ENCODE measurements at places on chromosomes 13 and 19. TPM values are rescaled to one million over a fixed set of nuclear protein-coding genes. Genes with fewer than 3 reads are reported as not detected.

FFAR1 gene
- not detected for total RNA-seq

GRCh38 chr19:45717131-45717982, 13.3 kb downstream of the FBXO46 start:
- peak; percentile 91 for DNase-seq

TUBA3C gene
- 65.6 TPM for total RNA-seq

DNA sequence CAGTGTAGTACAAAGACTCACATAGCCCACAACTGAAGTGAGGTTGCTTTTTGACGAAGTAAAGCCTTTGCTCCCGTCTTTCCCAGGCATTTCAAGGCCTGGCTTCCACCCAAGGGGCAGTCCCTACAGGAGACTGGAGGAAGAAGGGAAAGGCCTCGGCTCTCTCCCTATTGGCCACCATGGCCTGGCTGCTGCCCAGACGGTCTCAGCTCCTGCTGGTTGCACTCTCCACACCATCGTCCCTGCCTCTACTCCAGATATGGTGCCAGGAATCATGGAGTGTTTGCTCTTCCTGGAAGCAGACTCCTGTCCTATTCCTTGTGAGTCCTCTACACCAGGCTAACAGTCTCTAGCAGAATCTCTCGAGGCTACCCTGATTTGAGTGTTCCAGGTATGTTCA, 124.1 kb upstream of the UQCRFS1 start:
- no peak for DNase-seq

ATP12A gene
- 0.03 TPM for total RNA-seq

- no peak for DNase-seq
These were observed 73.3 kb downstream of the TNFRSF19 start for GRCh38 chr13:23643338-23644125.

- DNase-seq = no peak
These were observed 470.2 kb upstream of the PRR20A start for GRCh38 chr13:56670563-56670962.

DNA sequence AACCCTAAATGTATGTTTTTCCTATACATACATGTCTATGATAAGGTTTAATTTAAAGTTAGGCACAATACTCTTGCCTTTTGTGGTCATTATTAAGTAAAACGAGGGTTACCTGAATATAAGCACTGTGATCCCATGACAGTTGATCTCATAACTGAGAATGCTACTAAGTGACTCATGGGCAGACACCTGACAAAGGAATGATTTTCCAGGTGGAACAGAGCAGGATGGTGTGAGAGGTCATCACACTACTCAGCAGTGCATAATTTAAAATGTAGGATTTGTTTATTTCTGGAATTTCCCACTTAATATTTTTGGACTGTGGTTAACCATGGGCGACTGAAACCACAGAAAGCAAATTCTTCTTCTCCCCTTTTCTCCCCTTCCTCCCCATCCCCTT, 178.9 kb downstream of the UGGT2 start:
- no peak for DNase-seq

- DNase-seq = no peak
These were observed 2.0 kb downstream of the RGS9BP start for GRCh38 chr19:32677657-32678056.

GRCh38 chr19:5832527-5833216, 6.8 kb downstream of the FUT6 start:
- DNase-seq = no peak

GRCh38 chr13:45315520-45316167, 25.3 kb downstream of the TPT1 start:
- DNase-seq = no peak

GRCh38 chr13:33105387-33106005, 89.3 kb downstream of the KL start:
- DNase-seq = no peak

DNA sequence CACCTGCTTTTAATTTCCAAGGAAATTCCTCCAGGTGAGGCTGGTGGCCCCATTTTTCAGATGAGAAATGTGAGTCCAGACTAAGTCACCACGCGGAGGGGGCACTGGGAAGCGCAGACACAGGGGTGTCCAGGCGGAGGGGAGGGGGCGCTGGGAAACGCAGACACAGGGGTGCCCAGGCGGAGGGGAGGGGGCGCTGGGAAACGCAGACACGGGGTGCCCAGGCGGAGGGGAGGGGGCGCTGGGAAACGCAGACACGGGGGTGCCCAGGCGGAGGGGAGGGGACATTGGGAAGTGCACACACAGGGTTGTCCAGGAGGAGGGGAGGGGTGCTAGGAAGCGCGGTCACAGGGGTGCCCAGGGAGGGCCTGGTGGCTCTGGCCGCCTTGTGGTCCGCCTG, 3.5 kb downstream of the GRK1 start:
- no peak for DNase-seq

PSG6 gene
- total RNA-seq = not detected

CLEC4G gene
- total RNA-seq = not detected

DNA sequence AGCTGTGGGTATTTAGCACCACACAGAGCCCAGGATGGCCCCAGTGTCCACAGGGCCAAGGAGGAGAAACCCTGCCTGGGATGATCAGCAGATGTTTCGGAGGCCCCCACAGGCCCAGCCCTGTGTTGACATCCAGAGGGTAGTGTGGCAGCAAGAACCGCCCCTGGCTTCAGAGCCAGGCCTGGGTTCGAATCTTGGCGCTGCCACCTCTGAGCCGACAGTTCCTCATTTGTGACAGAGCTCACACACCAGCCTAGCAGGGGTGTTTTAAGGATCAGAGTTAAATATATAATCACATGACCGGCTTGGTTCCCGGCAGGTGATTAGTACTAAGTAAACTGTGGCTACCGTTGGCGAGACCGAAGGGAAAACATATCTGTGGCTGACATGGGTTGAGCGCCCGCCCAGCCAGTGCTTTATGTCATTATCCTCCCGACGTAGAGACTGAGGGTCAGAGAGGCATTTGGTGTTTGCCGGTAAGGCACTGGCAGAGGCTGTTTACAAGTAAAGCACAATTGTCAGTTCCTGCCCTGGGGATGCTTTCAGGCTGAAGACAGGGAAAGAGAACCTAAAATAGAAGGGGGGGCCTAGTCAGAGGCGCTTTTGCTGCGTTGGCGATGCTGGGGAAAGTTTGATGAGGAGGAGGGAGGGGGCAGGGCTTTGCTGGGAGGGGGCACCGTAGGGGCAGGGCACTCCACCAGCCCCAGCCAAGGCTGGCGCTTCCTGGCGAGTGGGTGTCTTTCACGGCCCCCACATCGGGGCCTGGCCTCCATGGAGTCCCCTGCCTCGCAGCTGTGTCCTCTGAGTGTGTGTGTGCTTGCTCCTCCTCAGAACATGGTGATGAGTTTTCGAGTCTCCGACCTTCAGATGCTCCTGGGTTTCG, 4.8 kb downstream of the PIAS4 start:
- no peak for DNase-seq

DNA sequence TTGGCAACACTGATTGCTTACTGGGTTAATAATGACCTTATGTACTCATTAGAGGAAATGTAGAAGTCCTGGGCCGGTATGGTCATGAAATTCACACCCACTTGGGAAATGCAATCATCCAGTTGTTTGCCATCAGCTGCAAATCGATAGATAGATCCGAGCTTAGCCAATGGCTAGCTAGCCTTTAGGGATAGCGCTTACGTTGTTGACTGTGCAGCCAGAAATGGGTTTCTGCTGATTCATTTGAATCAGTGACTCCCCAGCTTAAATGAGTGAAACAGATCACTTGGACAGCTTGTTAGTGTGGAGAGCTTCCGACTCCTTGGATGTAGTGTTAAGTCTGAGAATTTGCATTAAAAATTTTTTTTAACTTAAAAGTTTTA, 11.8 kb downstream of the IL17D start:
- no peak for DNase-seq

DNA sequence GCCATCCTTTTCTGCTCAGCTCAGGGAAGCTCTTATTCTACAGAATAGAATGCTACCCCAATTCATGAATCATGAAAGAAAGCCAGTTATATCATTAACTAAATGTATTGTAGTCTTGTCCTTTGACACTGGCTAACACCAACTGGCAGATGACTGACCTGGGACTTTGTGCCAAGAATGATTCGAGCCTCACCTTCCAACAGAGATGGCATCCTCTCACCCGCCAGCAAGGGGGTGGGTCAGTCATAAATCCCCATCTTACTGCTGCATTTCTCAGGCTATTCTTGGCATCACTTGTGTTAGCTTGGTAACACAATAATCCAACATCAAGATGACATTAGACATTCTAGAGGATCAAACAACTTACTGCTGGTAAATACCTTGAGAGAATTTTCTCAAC, 1239.8 kb upstream of the MIR17HG start:
- DNase-seq = no peak

CYP2A7 gene
- total RNA-seq = not detected

PLIN4 gene
- total RNA-seq = 0.17 TPM

DNA sequence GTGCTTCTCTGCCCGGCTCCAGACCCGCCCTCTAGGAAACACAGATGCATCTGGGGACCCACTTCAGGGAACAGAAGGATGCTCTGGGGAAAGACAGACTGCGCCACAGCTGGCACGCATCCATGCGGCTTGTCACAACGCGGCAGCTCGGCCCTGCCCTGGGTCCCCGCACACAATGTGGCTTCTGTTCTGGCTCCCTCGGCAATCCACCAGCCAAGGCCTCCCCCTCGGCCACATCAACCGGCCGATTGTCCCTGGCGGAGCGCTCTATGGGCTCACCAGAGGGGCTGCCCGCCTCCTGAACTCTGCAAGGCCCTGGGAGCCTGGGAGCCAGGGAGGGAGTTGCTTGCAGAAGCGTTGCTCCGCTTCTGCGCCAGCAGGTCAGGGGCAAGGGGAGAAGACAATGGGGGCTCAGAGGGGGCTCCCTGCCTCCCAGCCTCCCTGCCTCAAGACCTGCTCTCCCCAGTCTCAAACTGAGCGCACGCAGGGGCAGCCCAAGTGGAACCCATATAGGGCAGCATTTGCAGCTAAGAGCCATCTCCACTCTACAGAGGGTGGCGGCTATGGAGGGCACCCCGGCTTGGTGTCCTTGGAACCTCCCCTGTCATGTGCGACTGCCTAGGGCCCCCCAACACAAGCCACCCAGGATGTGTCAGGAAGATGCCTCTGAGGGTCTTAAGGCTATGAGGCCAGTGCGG, 37.9 kb downstream of the MLLT1 start:
- no peak for DNase-seq

Measured in A172 (cell line).